ENCODE measurements at places on chromosomes 6 and 20. TPM values are rescaled to one million over a fixed set of nuclear protein-coding genes. Genes with fewer than 3 reads are reported as not detected.
A peak's percentile ranks its signal among the peaks of the same experiment; 100 is the strongest.

The WFDC5 gene
- not detected for total RNA-seq

GRCh38 chr20:24960302-24960801, 11.3 kb downstream of the CST7 start:
- no peaks in the 10 kb centered on the region for H3K27me3 ChIP-seq
- no peak overlapping the region for H3K27ac ChIP-seq
- no peaks in the 10 kb centered on the region for H3K4me1 ChIP-seq

DNA sequence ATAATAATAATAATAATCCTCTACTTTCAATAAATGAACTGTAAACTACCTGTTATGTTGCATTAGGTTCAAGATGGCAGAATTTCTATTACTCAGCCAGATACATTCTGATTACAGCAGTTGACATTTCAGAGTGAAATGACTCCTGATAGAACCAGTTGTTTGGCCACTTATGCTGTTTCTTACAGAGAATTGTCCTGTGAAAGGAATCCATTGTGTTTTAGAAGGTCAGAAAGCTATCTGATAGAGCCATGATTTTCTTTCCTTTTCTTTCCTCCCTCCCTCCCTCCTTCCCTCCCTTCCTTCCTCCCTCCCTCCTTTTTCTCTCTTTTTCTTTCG, 16.6 kb downstream of the GJA10 start:
- no peak overlapping the region for H3K27ac ChIP-seq
- no peak overlapping the region for H3K4me3 ChIP-seq
- no peaks in the 10 kb centered on the region for H3K4me1 ChIP-seq
- no peak for DNase-seq
- no peaks in the 10 kb centered on the region for H3K36me3 ChIP-seq

DNA sequence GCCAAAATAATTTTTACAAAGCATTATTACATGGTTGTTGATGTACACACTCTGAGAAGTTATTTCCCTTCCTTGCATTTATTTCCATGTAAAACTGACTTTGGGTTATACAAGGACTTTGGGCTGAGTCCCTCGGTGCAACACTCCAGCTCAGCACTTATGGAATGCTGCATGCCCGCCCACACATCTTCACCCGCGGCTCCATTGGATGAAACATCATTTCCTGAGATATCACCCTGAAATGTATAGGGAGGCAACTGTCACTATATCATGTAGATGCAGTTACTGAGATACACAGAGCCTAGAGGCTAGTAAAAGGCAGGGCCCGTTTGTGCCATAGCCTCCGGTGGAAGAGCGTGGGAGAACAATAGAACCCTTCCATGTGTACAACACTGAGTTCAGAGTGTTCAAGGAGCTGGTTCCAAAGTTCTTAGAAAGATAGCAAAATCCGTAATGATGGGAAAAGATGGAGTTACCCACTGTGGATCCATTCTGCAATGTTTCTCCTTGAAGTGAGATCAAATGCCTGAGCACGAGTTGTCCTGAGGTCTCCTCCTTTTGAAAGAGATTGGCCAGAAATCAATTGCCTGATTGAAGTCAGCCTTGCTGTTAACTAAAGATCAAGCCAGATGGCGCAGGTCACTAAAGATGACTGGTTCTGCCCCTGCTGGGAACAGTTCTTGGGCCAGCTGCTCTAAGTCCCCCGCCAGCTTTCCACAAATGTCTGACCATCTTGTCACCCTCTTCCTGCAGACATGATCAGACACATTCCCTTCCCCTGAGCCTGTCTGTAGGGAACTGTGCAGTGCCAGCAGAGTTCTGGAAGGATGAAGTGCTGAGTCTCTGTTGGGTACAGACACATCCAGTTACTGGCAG, 100.9 kb upstream of the IYD start:
- no peak overlapping the region for H3K4me3 ChIP-seq
- peak overlapping the region; percentile 92 for H3K27ac ChIP-seq
- peak; percentile 77 for DNase-seq
- no peaks in the 10 kb centered on the region for H3K27me3 ChIP-seq

The VWA7 gene
- 3.1 TPM for total RNA-seq

- H3K4me1 ChIP-seq: peaks cover 7% of the 10 kb centered on the region
- no peak overlapping the region for H3K4me3 ChIP-seq
- no peak for DNase-seq
- H3K36me3 ChIP-seq: no peaks in the 10 kb centered on the region
- H3K27me3 ChIP-seq: no peaks in the 10 kb centered on the region
These were observed 23.8 kb upstream of the ESR1 start for GRCh38 chr6:151783692-151784091.

The BTN1A1 gene
- total RNA-seq: not detected

The LST1 gene
- total RNA-seq: not detected

- H3K4me1 ChIP-seq: no peaks in the 10 kb centered on the region
- no peak overlapping the region for H3K4me3 ChIP-seq
- no peak for DNase-seq
- no peak overlapping the region for H3K27ac ChIP-seq
These were observed 37.5 kb upstream of the FAM8A1 start for GRCh38 chr6:17562636-17563035.

- peaks cover 62% of the 10 kb centered on the region for H3K27me3 ChIP-seq
- no peak overlapping the region for H3K27ac ChIP-seq
- H3K36me3 ChIP-seq: no peaks in the 10 kb centered on the region
- no peak overlapping the region for H3K4me3 ChIP-seq
- no peaks in the 10 kb centered on the region for H3K4me1 ChIP-seq
These were observed 112.4 kb downstream of the BFSP1 start for GRCh38 chr20:17418737-17419136.

- peaks cover 4% of the 10 kb centered on the region for H3K4me1 ChIP-seq
- H3K36me3 ChIP-seq: no peaks in the 10 kb centered on the region
- H3K27me3 ChIP-seq: no peaks in the 10 kb centered on the region
- no peak overlapping the region for H3K4me3 ChIP-seq
- no peak for DNase-seq
These were observed 22.2 kb downstream of the C20orf203 start for GRCh38 chr20:32651537-32651936.

The STMN3 gene
- total RNA-seq: 5.3 TPM

- H3K27me3 ChIP-seq: no peaks in the 10 kb centered on the region
- no peak for DNase-seq
These were observed 16.6 kb downstream of the ADTRP start for GRCh38 chr6:11761744-11762620.

- peaks cover 14% of the 10 kb centered on the region for H3K4me1 ChIP-seq
- DNase-seq: no peak
- no peak overlapping the region for H3K27ac ChIP-seq
These were observed 45.6 kb upstream of the TNFAIP3 start for GRCh38 chr6:137821491-137821890.

- peaks cover 26% of the 10 kb centered on the region for H3K4me1 ChIP-seq
- no peaks in the 10 kb centered on the region for H3K36me3 ChIP-seq
- H3K27ac ChIP-seq: peak overlapping the region; percentile 81
- DNase-seq: peak; percentile 45
These were observed 263.2 kb upstream of the NT5E start for GRCh38 chr6:85186546-85187175.

- no peak for DNase-seq
- no peaks in the 10 kb centered on the region for H3K27me3 ChIP-seq
- H3K27ac ChIP-seq: no peak overlapping the region
- peaks cover 15% of the 10 kb centered on the region for H3K36me3 ChIP-seq
- peaks cover 17% of the 10 kb centered on the region for H3K4me1 ChIP-seq
These were observed 118.4 kb downstream of the SASH1 start for GRCh38 chr6:148460876-148461646.

DNA sequence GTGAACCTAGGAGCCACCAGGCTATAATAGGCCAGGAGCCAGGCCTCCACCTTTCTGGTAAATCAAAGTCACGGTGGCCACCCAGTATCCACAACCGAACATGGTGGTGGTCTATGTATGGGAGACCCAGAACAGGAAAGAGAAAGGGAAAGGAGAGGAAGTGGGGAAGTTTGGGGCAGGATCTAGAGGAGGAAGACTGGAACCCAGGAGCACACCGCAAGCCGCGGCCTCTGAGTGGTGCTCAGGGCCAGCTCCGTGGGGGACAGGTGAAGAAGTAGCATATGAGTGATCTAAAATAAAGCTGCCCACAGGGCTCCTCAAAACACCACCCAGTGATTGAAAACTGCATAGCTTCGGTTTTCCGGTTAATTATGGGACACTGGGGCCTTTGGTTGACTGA, 214.8 kb downstream of the ZDHHC14 start:
- no peaks in the 10 kb centered on the region for H3K36me3 ChIP-seq
- H3K27ac ChIP-seq: no peak overlapping the region
- H3K27me3 ChIP-seq: no peaks in the 10 kb centered on the region
- H3K4me3 ChIP-seq: no peak overlapping the region

DNA sequence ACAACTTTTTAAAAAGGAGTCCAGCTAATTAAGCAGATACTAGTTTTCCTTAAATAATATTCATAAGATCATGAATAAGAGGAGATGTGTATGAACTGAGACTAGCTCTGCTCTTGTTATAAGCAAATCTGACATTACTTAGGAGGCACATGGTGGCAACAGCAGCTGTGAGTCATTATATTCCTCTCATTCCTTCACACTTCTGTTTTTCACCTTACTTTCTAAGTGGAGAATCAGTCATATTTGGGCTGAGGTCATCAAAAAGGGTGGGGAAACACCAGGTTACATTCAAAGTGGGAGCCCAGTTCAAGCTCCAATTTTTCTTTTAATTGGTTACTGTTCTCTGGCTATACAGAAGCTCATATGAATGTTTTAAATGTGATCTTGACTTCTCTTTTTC, 6.0 kb upstream of the RIPPLY2 start:
- peaks cover 12% of the 10 kb centered on the region for H3K4me1 ChIP-seq
- no peak for DNase-seq
- no peak overlapping the region for H3K27ac ChIP-seq
- no peak overlapping the region for H3K4me3 ChIP-seq
- H3K36me3 ChIP-seq: no peaks in the 10 kb centered on the region

The ADGRB3 gene
- not detected for total RNA-seq

DNA sequence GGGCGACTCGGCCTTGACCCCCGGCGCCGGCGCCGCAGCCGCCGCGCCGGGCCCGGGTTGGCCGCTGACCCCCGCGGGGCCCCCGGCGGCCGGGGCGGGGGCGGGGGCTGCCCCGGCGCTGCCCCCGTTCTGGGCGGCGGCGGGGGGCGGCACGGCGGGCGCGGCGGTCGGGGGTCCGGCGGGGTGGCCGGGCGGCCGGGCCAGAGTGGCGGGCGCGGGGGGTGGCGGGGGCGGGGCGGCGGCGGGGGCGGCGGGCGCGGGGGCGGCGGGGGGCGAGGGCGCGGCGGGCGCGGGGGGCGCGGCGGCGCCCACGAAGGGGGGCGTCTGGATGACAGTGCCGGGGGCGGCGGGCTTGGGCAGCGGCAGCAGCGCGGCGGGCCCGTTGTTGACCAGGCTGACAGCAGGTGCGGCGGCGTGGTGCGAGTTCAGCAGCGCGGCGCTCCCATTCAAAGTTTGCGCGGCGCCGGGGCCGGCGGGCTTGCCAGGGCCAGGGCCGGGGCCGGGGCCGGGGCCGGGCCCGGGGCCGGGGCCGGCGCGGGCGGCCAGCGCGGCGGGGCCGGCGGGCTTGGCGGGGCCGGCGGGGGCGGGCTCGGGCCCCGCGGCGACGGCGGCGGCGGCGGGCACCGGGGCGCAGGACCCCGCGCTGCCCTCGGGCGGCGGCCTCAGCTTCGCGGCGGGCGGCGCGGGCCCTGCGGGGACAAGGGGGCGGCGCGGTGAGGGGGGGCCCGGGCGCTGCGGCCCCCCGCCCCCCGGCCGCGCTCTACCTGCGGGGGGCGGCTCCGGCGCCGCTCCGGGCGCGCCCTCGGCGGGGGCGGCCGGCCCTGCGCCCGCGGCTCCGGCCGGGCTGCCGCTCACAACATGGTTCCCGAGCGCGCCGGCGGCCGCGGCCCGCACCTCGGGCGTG, 659 bp downstream of the TAF4 start:
- DNase-seq: no peak
- H3K27ac ChIP-seq: no peak overlapping the region
- peaks cover 20% of the 10 kb centered on the region for H3K4me1 ChIP-seq
- peak overlapping the region; percentile 71 for H3K4me3 ChIP-seq

- no peaks in the 10 kb centered on the region for H3K4me1 ChIP-seq
- DNase-seq: no peak
- no peak overlapping the region for H3K4me3 ChIP-seq
- no peaks in the 10 kb centered on the region for H3K27me3 ChIP-seq
- H3K36me3 ChIP-seq: no peaks in the 10 kb centered on the region
These were observed 169.5 kb downstream of the VEGFA start for GRCh38 chr6:43939281-43940070.

The LTB gene
- 0.37 TPM for total RNA-seq

The SPATA25 gene
- 0.72 TPM for total RNA-seq

DNA sequence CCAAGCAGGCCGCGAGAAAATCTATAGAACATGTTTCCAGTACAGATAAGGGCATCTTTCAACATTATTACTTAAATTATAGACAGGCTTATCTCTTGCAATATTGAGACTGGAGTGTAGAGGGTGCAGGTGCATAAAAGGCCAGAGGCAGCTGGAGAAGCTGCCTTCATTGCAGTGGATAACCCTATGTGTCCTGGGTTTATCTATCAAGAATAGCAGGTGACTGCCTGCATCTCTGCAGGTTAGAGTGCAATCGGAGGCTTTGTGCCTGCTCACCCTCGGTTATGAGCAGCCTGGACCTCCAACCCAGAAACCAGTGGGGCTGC, 28.7 kb upstream of the ECI2 start:
- H3K27me3 ChIP-seq: no peaks in the 10 kb centered on the region
- H3K27ac ChIP-seq: no peak overlapping the region
- H3K4me1 ChIP-seq: no peaks in the 10 kb centered on the region
- no peaks in the 10 kb centered on the region for H3K36me3 ChIP-seq

The TFEB gene
- total RNA-seq: 11.8 TPM

DNA sequence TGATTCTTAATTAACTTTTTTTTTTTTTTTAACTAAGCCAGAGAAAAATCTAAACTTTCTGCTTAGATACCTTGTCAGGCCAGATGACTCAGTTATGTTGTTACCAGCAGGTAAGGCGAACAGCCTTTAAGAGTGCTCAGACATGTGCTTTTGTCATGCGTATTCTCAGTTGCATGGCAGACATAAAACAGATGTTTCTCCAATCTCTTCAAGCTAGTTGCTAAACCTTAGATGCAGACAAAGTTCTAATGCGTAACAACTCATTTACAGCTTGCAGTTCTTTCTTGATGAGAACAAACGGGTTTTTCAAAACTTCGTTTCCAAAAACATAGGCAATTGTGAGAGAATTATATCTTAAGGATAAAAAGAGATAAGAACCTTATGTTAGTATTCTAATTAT, 49.6 kb upstream of the GFRAL start:
- no peak overlapping the region for H3K4me3 ChIP-seq
- no peaks in the 10 kb centered on the region for H3K4me1 ChIP-seq
- DNase-seq: no peak
- no peaks in the 10 kb centered on the region for H3K27me3 ChIP-seq
- no peak overlapping the region for H3K27ac ChIP-seq
- no peaks in the 10 kb centered on the region for H3K36me3 ChIP-seq

The COL19A1 gene
- not detected for total RNA-seq

- no peaks in the 10 kb centered on the region for H3K36me3 ChIP-seq
- H3K27me3 ChIP-seq: no peaks in the 10 kb centered on the region
- DNase-seq: no peak
- no peak overlapping the region for H3K27ac ChIP-seq
- no peak overlapping the region for H3K4me3 ChIP-seq
These were observed 48.8 kb downstream of the PLN start for GRCh38 chr6:118596774-118597320.

Data from MCF 10A (cell line).